ENCODE measurements at places on chromosomes 6 and 20.

GRCh38 chr6:167560673-167561569 lies 236.0 kb downstream of the TTLL2 start:
- DNase-seq: no peak

DNA sequence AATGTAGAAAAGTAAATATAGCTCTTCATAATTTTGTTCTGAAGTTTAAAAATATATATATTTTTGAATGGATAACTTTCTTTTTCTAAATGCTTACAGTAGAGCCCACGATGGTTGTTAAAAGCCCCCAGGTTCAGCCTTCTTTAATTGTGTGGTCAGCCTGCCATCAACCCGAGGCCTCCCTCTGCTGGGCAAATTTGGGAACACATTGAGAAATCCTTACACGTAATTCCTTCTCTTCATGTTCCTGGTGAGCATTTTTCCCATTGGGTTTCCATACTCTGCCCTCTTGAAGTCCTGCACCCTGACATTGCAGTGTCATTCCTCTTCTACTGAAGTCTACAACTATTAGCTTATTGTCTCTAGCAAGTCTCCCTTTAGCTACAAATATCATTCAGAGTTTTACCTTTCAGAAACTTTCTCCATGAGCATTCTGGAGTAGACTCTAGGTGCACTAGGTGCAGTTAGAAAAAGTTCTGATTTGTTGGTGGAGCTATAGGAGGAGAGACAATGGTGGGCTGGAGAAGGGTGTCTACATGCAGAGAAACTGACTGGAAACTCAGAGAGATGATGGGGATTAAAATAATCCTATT lies 40.6 kb downstream of the TRIM38 start:
- DNase-seq: no peak

DNA sequence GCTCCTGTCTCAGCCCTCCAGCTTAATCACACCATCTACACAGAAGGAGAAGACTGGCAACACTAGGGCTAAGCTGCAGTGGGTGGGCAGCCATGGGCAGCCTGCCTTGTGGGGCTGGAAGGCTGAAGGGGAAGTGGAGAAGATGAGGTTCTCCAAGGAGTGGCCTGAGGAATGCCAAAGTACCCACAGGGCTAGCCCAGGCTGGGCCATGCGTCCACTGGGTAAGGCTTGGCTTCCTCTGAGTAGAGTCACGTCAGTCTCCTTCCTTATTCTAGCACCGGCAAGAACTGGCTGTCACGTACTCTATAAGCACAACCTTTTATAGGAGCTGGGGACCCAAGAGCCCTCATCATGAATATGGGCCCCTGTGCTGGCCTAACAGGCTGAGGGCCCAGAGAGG lies 110.6 kb upstream of the SIRPA start:
- no peak for DNase-seq

DNA sequence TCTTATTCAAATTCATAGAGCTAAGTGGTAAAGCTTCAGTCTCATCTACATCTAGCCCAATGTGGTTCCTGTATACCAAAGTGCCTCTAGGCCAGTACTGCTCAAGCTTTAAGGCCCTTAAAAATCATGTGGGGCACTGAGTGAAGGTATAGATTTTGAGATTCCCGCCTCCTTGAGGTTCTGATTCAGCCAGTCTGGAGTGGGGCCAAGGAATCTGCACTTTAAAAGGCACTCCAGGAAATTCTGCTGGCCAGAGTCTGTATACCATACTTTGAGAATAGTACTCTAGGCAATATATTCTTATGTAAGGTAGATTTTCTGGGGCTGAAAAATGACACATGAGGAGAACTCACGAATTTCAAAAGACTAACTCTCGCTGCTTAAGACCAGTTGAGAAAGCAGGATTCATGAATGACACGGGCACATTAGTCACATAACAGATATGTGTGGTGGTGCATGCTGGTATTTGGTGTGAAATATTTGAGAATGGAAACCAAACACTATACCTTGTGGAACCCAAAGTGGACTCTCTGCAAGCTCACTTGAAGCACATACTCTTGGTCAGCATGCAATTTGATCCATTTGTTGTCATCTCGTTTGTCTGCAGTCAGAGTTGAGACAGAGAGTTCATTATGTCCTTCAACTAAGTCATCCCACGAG lies 47.6 kb upstream of the SIM1 start:
- DNase-seq: no peak

GRCh38 chr6:42075159-42075838 lies 25.0 kb downstream of the TAF8 start:
- peak; percentile 58 for DNase-seq

DNA sequence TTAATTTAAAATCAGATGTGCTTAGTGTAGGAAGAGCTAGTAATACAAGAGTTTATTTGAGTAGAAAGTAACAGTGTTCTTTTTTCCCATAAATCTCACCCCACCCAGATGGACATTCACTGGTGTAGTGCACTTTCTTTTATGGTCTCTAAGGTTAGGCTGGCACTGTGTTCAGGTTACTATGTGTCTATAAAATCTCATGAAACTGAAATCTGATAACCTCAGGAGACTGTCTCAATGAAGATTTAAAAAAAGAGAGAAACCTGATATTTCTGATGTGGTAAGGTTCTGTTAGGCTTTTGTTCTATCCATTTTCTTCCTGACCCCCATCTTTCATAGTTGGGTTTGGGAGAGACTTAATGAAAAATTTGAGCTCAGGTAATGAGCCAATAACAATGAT lies 101.2 kb upstream of the CLVS2 start:
- no peak for DNase-seq

DNA sequence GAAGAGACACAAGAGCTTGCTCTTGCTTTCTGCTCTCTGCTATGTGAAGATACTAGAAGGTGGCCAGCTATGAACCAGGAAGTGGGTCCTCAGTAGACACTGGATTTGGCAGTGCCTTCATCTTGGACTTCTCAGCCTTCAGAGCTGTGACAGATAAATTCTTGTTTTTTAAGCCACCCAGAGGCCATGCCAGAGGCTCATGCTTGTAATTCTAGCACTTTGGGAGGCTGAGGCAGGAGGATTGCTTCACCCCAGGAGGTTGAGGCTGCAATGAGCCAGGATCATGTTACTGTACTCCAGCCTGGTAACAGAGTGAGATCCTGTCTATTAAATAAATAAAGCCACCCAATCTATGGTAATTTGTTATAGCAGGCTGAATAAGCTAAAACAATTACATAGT lies 185.5 kb upstream of the SALL4 start:
- no peak for DNase-seq

DNA sequence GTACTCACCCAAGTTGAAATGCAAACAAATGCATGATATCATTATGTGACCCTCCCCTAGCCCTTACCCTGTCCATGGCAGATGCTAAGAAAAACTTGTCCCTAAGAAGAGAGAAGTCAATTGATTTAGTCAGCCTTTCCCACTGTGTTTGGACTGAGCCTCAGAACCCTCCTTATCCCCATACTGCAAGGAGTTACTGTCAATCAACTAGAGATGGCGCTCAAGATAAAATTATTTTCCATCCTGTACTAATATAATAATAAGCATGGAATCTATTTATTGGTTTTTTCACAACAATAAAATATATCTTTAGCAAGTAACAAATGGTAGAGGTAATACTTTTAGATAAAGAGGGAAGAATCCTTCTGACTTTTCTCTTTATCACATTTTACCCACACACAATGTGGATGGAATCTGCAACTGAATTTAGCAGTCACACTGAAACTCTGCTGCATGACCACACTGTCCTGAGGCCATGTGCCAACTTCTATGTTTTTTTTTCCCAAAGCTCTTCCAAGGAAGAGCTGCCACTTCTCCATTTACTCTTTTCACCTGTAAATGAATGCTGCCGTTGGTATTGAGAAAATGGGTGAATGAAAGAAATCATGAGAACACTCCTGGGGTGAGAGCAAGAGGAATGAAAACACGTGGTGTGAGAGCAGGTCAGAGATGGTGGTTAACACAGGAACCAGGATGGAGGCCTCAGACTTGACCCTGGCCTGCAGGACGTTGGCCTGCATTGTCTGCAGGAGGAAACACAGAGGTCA lies 10.5 kb downstream of the NT5E start:
- no peak for DNase-seq

- no peak for DNase-seq
Observed at GRCh38 chr20:62537649-62538292, 62.0 kb upstream of the GATA5 start.

GRCh38 chr6:108690326-108691049 lies 129.8 kb downstream of the FOXO3 start:
- no peak for DNase-seq

GRCh38 chr6:22062807-22063408 lies 233.9 kb downstream of the PRL start:
- peak; percentile 55 for DNase-seq

DNA sequence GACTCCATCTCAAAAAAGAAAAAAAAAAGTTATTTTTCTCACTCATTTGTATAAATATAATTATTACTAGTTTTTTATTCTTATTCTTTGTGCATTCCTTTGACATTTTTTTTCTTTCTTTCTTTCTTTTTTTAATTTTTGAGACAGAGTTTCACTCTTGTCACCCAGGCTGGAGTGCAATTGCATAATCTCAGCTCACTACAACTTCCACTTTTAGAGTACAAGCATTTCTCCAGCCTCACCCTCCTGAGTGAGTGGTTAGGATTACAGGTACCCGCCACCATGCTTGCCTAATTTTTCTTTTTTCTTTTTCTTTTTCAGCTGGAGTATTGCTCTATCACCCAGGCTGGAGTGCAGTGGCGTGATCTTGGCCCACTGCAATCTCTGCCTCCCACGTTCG lies 51.4 kb upstream of the JARID2 start:
- no peak for DNase-seq

- DNase-seq: no peak
Observed at GRCh38 chr6:46284475-46284874, 113.7 kb upstream of the ENPP5 start.

GRCh38 chr20:46018611-46019010 lies 9.9 kb downstream of the MMP9 start:
- no peak for DNase-seq

DNA sequence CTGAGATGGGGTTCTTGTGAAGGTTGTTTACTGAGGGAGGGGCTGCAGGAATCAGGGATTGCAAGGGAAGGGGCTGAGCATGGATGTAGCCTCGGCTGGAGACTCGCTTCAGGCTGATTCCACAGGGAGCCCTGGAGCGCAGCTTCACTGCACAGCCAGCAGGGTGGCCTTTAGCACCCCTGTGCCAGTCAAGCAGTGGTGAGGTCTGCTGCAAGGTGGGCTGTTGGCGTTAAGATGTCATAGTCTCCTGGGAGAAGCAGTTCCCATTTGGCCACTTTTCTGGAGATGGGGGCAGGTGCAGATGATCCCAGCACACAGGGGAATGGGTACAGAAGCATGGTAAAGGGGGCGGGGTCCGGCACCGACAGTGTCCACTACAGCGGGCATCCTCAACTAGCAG lies 126.3 kb downstream of the TOX2 start:
- no peak for DNase-seq

DNA sequence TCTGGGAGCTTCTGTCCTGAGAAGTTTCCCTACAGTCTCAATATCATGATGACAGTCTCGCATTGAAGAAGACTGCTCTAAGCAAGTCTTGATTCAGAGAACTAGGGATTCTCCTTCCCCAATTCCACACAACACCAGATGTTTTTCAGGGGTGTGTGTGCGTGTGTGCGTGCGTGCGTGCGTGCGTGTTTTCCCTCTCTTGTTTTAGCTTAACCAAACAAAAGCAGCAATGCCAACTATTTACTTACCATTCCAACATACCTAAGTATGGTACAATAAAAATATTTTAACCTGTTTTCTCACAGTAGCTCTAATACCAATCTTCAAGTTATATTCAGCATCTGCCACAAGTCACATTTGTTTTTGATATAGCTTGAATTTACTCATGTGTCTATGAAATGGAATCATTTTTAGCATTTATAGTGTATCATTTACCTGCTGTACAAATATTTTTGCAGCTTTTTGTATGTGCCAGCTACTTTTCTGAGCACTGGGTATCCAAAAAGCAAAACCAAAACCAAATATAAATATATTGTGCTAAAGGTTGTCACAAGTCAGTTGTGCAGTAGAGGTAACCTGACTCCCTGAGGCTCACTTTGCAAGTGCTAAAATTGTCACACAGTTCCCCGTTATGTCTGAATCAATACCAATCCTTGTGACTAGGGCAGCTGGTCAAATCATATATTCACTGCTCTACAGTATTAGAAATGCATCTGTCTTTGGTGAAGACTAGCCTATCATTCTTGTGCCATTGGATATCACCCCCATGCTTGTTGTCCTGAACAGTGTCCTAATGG lies 21.7 kb upstream of the MYLIP start:
- DNase-seq: no peak

DNA sequence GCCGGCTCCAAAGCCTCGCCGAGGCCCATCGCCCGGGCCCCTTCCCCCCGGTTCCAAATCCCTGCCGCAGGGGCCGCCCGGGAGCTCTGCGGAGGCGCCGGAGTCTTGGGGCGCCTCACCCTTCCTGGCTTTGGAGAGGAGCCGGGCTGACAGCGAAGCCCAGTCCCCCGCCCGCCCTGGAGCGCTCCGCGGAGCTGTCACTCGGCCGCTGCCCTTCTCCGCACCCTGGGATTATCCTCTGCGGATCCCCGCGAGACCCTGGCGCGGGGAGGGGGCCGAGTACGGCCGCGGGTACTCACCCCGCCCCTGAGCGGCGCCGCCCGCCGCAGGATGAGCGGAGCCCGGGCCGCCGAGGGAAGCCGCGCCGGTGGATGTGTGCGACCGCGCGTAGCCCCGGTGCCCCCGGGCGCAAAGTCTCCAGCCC lies 343 bp downstream of the SNAP91 start:
- no peak for DNase-seq

All from stimulated activated CD8-positive, alpha-beta memory T cell treated with anti-CD3 and anti-CD28 coated beads, Interleukin-2, amount 100 ng/mL, for 48 hours (primary cell).